ENCODE measurements at places on chromosomes 13 and 19.

DNA sequence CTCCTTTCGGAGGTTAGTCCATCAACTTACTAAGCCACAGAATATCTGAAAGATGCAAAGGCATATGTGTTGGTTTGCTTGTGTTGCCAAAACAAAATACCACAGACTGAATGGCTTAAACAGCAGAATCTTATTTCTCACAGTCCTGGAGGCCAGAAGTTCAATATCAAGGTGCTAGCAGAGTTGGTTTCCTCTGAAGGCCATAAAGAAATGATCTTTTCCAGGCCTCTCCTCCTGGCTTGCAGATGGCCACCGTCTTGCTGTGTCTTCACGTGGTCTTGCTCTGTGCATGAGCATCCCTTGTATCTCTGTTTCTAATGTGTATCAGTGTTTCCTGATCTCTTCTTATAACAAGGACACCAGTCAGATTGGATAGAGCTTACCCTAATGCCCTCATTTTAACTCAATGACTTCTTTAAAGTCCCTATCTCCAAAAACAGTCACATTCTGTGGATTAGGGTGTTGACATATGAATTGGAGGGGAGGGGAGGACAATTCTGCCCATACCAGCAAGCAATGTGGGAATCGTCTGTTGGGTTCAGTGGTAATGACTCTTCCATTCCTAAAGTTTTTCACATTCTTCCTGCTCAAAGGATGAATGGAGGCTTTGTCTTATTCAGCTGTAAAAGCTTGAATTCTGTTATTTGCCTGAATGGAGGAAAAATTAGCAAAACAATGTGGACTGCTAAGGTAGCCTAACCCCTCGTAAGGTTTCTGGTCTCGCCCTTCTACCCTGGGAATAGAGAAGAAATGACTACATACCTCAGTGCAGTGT, 715.7 kb downstream of the DIAPH3 start:
- no peak for DNase-seq

- peak; percentile 51 for DNase-seq
Observed at GRCh38 chr19:46221981-46222610, 7.4 kb upstream of the IGFL1 start.

DNA sequence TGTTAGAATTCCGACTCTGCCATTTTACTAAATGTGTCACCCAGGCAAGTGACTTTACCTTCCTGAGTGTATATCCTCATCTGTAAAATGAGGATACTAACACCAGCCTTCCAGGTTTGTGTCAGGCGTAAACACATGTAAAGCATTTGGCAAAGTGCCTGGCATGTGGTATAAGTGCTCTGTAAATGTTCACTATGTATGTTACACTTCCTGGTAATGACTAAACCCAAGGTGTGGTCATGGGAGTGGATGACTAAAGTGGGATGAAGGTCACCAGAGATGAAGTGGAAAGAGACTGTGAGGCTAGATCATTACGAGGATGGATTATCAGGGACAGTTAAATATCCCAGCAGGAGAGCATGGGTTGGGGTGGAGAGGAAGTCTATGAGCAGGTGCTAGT, 25.6 kb downstream of the DEDD2 start:
- no peak for DNase-seq

GRCh38 chr13:21541980-21542379, 62.0 kb downstream of the MICU2 start:
- no peak for DNase-seq

DNA sequence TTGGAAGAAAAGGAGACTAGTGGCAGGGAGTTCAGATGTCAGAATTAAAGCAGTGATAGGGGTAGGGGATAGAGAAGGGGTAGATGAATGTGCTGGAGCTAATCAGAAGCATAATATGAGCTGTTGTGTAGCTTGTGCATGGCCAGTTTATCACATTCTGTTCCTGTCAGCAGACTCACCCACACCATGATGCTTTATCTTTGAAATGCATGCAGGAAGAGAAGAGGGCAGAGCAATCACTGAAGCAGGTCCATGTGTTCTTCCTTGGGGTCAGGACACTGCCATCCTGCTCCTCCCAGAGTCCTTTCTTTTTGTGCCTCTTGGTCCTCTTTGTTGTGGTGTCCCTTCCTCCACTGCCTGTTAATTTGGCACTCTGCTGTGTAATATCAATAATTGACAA, 5.8 kb downstream of the CHAMP1 start:
- DNase-seq: no peak

GRCh38 chr19:51779703-51780102, 15.3 kb upstream of the FPR3 start:
- no peak for DNase-seq

DNA sequence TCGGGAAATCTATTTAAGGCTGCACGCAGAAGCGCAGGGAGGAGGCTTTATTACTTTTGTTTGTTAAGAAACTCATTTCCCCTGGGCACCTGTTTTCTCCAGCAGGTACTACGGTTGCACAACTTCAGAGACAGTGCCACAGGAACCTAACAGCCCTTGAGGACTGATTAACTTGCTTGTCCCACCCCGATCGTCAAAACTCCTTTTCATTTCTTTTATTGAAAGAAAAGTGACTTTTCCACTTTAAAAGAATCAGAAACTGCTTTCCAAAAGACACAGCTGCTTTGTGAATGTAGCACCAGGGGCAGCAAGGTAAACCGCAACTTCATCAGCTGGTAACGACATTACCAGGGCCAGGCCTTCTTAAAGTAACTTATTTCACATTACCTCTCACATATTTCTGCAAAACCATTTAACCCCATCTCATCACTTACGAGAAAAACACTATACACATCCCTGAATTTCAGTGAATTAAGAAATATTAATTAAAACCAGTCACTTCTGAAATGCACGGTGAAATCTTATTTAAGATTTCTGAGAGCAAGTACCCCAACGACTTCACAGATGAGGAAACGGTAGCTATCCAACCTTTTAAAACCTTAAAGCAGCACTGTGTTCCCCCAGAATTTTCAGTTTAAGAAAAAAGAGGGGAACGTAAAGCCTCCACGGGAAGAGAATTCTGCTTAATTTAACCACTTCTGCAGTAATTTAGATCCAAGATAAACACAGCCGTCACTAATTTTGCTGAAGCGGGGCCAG, 1.4 kb downstream of the ANKRD10 start:
- no peak for DNase-seq

- DNase-seq: peak; percentile 28
Observed at GRCh38 chr13:107866941-107867623, 348.3 kb downstream of the LIG4 start.

GRCh38 chr19:13869281-13869680, 7.7 kb upstream of the NANOS3 start:
- DNase-seq: no peak
